ENCODE measurements at places on chromosomes 7 and 10.

- DNase-seq, result no peak
Measured at GRCh38 chr7:113125728-113126127, 7.4 kb upstream of the SMIM30 start.

DNA sequence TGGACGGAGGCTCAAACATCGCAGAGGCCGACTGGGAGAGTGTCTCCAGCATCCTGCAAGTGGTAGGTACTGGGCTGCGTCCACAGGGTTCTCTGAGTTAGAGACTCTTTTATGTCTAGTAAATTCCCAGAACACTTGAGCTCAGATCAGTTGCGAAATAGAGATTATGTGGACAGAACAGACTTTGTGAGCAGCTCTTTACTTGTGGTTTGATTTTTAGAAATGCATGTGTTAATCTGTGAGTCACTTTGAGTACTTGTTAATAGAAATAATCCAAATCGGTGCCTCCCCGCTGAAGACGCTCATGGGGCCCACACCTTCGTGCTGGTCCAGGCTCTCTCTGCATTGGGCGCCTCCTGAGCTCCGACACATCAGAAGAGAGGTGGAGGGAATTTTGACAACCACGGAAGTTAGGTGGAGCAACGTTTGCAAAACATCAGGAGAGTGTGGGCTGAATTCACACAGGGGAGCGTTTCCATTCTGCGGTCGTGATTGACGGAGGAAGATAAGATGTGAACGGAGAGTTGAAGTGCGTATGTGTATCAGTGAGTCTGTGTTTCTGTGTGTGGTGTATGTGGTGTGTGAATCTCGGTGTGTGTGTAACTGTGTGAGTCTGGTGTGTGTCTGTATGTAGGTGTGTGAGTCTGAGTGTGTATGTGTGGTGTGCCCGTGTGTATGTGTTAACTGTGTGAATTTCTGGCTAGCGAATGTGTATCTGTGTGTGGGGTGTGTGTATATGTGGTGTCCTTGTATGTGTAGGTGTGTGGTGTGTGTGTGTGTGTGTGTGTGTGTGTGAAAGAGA lies 32.1 kb downstream of the PFKP start:
- no peak for DNase-seq

GRCh38 chr10:112750427-112751167 lies 199.4 kb upstream of the TCF7L2 start:
- no peak for DNase-seq

GRCh38 chr10:100370714-100371481 lies 23.9 kb downstream of the SCD start:
- no peak for DNase-seq

DNA sequence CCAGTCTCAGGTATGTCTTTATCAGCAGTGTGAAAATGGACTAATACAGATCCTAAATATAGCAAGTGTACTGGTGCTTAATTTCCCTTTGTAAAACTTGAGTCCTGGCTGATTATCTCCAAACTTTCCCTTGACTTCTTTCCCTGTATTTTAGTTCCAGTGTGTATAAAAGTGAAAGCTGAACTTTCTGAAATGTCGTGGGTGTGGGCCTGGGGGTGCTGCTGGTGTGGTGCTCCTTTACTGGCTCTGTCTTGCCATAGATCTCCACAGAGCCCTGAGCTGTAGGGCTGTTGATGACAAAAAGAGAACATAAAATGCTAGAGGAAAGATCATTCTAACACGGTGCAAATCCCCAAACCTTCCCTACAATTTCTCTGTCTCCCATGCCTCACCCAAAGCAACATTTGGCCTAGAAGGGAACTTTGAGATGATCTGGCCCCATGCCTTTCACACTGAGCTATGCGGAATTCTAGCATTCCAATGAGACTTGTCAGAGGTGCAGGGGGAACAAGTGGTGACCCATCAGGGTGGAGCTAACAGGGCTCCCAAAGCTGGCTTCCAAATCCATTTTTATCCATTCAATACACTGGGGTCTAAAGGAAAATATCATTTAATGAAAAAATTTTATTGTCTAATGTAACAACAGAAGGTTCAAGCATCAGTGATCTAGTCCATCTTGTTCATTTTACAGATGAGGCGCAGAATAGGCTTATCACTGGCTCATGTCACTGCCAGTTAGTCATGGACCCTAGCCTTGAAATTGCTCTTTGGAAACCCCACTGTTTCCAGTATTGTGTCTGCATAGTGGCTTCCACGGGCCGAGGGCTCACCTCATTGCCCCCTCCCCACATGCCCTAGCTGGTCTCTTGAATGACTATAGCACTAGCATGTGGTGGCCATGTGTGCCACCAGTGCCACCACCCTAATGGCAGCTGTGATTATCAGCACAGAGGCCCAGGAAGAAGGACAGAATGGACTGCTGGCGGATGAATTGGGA lies 1000.9 kb downstream of the LRMDA start:
- no peak for DNase-seq

GRCh38 chr7:158815800-158816128 lies 13.5 kb downstream of the ESYT2 start:
- no peak for DNase-seq
